ENCODE measurements at places on chromosomes 7 and 10. TPM values are rescaled to one million over a fixed set of nuclear protein-coding genes. Genes with fewer than 3 reads are reported as not detected.

DNA sequence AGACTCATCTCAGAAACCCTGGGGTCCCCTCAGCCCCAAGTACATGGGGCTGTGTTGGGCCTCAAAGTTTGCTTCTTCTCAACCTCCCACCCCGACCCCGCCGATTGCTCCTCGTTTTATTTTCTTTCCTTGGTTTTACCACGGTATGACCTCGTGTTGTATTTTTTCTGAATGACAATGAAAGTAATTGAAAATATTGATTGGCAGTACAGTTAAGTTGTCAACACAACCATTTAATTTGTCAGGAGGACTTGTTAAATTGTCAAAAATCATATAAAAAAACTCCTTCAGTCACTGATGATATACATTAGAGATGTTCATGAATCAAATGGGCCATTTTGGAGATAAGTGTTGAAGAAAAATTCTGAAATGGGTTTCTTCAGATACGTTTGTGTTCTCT, 520.7 kb downstream of the LRMDA start:
- no peak overlapping the region for H3K4me3 ChIP-seq
- no peak for DNase-seq
- H3K4me1 ChIP-seq, result peaks cover 2% of the 10 kb centered on the region
- H3K27ac ChIP-seq, result no peak overlapping the region
- H3K27me3 ChIP-seq, result peaks cover 3% of the 10 kb centered on the region
- no peaks in the 10 kb centered on the region for H3K36me3 ChIP-seq

The AQP1 gene
- 0.10 TPM for total RNA-seq

- peak overlapping the region; percentile 83 for H3K27ac ChIP-seq
- H3K36me3 ChIP-seq, result no peaks in the 10 kb centered on the region
- H3K4me1 ChIP-seq, result peaks cover 13% of the 10 kb centered on the region
Measured at GRCh38 chr7:43750016-43750887, 8.2 kb upstream of the BLVRA start.

DNA sequence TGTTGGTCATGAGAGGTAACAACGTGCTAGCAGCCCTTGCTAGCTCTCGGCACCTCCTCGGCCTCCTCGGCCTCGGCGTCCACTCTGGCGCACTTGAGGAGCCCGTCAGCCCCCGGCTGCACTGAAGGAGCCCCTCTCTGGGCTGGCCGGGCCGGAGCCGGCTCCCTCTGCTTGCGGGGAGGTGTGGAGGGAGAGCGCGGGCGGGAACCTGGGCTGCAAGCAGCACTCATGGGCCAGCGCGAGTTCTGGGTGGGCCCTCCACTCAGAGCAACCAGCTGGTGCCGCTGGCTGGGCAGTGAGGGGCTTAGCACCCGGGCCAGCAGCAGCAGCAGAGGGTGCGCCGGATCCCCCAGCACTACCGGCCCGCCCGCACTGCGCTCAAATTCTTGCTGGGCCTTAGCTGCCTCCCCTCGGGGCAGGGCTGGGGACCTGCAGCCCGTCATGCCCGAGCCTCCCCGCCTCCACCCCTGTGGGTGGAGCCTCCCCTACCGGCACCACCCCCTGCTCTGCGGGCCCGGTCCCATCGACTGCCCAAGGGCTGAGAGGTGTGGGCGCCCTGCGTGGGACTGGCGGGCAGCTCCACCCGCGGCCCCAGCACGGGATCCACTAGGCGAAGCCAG, 96.1 kb downstream of the PAXIP1 start:
- no peaks in the 10 kb centered on the region for H3K4me1 ChIP-seq
- peaks cover 6% of the 10 kb centered on the region for H3K27me3 ChIP-seq
- no peak overlapping the region for H3K27ac ChIP-seq
- H3K36me3 ChIP-seq, result peaks cover 2% of the 10 kb centered on the region
- no peak for DNase-seq

GRCh38 chr10:96764425-96765060, 44.2 kb upstream of the PIK3AP1 start:
- H3K27ac ChIP-seq, result no peak overlapping the region
- H3K4me1 ChIP-seq, result peaks cover 3% of the 10 kb centered on the region
- no peaks in the 10 kb centered on the region for H3K27me3 ChIP-seq
- no peak overlapping the region for H3K4me3 ChIP-seq

The FAM149B1 gene
- total RNA-seq, result 11.1 TPM

DNA sequence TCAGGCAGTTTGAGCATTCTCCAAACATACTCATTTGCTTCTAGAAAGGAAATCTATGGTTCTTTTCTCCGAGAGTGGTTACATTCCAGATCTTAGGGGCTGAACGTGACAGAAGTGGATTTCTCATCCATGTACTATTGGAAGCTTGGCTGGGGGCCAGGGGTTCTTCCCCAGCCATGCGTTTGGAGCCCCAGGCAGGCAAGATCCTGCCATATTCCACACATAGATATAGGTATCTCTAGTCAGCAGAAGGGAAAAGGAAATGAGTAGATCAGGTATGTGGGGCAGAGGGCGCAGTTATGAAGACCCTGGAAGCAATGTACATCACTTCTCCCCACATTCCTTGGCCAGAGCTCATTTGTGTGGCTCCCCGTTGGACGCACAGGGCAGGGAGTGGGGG, 299.8 kb downstream of the CCDC3 start:
- H3K4me3 ChIP-seq, result no peak overlapping the region
- H3K36me3 ChIP-seq, result peaks cover 17% of the 10 kb centered on the region
- peaks cover 34% of the 10 kb centered on the region for H3K4me1 ChIP-seq
- H3K27ac ChIP-seq, result no peak overlapping the region
- no peak for DNase-seq
- H3K27me3 ChIP-seq, result no peaks in the 10 kb centered on the region

- H3K36me3 ChIP-seq, result no peaks in the 10 kb centered on the region
- no peak for DNase-seq
- H3K4me1 ChIP-seq, result no peaks in the 10 kb centered on the region
- no peak overlapping the region for H3K27ac ChIP-seq
Measured at GRCh38 chr10:43239756-43240155, 27.1 kb downstream of the RASGEF1A start.

The GNB2 gene
- 202 TPM for total RNA-seq
